ENCODE measurements at places on chromosomes 1 and 21.

DNA sequence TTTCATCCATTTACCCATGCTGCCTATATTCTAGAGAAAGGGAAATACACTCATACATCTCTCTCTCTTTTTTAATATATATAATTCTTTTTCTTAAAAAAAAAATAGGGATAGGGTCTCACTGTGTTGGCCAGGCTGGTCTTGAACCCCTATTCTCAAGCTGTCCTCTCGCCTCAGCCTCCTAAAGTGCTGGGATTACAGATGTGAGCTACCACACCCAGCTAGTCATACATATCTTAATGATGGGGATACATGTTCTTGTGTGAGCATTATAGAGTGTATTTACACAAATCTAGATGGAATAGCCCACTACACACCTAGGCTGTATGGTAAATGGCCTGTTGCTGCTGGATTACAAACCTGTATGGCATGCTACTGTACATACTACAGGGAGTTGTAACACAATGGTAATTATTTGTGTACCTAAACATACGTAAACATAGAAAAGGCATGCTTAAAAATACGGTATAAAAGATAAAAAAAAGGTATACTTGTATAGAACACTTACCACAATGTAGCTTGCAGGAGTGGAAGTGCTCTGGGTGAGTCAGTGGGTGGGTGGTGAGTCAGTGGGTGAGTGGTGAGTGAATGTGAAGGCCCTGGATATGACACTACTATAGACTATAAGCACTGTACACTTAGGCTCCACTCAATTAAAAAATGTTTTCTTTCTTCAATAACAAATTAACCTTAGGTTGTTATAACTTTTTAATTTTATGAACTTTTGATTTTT is 72.9 kb downstream of the IVNS1ABP start:
- no peak for DNase-seq

DNA sequence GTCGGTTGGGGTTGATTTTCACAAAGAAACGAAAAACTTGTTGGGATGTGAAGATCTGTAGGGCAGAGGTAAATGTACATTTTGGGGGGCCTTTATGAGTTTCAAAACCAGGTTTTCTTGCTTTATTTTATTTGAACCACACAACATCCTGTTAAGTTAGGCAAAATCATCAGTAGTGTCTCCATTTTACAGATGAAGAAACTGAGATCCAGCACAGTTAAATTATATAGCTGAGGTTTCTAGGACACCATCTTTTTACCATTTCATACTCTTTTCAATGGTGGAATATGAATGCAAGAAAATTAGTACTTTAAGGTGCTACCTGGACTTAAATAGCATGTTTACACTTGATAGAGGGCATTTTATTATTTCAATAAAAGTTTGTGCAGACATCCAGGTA is 187.7 kb downstream of the NFIA start:
- DNase-seq, result no peak

GRCh38 chr1:232786845-232787455 is 18.3 kb upstream of the MAP10 start:
- no peak for DNase-seq

- peak; percentile 96 for DNase-seq
These were observed 712 bp upstream of the LAMB3 start for GRCh38 chr1:209652873-209653401.

GRCh38 chr1:192530254-192530653 is 45.3 kb upstream of the RGS1 start:
- no peak for DNase-seq

DNA sequence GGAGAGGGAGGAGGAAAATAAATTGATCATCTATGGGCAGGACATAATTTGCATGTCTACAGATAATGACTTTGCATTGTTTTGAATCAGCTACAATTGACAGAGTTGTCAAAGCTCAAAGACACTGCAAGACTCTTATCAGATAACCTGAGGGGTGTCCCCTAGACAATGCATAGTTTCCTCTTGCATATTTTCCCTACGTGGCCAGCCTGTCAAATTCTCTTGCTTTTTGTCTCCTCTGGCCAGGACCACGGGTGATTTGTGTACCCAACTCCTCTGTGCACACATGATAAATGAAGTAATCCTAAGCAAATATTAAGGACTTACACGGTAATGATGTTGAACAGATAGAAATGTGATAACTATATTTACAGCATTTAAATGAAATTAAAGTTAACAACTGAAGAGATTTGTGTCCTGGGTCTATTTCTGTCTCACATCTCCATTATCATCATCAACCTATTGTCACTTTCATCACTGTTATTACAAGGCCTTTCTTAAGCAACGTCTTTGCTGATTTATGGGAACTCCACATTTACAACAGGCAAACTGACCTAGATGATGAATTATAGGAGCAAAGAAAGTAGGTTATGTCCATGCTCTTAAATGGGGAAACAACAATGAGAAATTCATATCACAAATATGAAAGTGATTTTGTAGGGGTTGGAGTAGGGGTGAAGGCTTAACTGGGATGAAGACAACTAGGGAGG is 18.8 kb downstream of the BATF3 start:
- peak; percentile 55 for DNase-seq

DNA sequence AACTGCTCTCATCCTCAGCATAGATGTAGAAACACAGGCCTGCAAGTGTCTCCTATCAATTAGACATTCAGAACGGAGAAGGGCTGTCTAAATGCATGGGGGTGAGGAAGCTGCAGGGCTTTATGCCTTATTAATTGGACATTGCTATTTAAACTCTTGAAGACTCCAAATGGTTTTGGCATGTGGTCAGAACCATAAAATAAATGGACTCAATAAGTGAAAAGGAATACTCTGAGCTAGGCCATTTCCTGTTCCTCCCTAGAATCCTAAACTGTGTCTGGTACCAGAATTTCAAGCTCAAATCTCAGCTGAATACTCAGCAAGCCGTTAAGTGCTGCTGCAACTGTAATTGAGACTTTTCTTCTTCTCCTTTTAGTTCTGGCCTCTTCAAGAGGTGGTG is 80.4 kb upstream of the C1orf87 start:
- DNase-seq, result no peak

- DNase-seq, result no peak
These were observed 112.6 kb downstream of the MACF1 start for GRCh38 chr1:39317111-39317510.
